Epithelial cell of prostate (primary cell): ENCODE measurements at places on chromosomes 1 and 21.

GRCh38 chr1:167452483-167452882 is 65.8 kb downstream of the CD247 start:
- DNase-seq: no peak

DNA sequence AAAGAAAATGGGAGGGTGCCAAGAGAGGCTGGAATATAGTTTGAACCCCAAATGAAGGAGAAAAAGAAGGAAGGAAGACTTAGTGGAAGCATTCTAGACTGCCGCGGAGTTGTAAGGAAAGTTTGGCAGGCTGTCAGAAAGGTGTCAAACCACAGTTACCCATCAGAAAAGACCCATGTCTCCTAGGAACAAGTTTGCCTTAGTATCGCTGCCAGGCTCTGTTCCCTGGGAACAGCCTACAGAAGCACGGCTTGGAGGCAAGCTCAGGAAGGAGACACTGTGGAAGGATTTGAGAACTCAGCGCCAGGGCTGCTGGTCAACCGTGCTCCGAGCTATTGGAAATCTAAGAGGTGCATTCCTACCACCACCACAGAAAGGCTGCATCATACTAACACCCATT is 197.4 kb downstream of the RRAGC start:
- no peak for DNase-seq

DNA sequence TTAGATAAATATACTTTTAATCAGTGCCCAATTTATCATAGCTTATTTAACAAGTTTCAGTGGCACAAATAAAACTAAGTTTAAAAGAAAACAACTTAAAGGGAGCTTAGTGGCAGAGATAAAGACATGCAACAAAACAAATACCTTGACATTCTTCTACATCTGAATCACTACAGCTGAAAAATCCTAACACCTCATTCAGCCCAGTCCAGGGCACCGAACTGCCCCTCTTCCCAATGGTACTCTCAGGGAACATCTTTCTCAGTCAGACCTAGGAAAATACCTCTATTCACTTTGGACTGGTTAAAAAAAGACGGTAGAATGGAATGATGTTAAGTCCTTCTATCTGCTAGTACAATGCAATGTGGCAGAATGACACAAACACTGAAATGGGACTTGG is 8.3 kb downstream of the OTUD7B start:
- DNase-seq: no peak

- no peak for DNase-seq
Observed at GRCh38 chr1:41503538-41504113, 19.1 kb upstream of the EDN2 start.

GRCh38 chr1:164587617-164588501 is 28.9 kb downstream of the PBX1 start:
- no peak for DNase-seq

- peak; percentile 24 for DNase-seq
Observed at GRCh38 chr21:33578959-33579542, 9.4 kb downstream of the DONSON start.

DNA sequence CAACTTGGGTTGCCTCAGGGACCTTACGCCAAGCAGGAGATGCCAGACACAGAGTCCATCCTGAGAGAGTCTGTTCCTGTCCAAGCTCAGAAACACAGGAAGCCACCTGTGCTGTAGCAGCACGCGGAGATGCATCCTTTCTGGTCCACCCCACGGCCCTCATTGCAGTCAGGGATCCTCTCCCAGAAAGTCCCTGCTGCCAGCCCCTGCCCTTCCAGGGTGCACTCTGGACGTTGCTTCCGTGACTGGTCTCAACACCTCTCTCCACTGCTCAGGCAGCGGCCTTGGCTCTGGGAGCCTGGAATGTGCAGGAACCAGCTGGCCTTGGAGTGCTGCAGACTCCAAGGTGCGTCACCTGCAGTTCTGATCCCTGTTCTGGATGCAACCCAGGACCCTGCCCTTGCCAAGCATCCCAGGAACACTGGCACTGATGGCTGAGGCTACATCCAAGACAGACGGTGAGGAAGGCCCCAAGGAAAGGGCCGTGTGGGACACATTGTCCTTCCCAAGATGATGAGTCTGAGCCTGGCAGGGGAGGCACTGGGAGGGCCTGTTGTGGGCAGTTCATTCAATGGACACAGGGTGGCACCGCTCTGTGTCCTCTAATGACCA is 21.7 kb upstream of the COL6A1 start:
- no peak for DNase-seq

DNA sequence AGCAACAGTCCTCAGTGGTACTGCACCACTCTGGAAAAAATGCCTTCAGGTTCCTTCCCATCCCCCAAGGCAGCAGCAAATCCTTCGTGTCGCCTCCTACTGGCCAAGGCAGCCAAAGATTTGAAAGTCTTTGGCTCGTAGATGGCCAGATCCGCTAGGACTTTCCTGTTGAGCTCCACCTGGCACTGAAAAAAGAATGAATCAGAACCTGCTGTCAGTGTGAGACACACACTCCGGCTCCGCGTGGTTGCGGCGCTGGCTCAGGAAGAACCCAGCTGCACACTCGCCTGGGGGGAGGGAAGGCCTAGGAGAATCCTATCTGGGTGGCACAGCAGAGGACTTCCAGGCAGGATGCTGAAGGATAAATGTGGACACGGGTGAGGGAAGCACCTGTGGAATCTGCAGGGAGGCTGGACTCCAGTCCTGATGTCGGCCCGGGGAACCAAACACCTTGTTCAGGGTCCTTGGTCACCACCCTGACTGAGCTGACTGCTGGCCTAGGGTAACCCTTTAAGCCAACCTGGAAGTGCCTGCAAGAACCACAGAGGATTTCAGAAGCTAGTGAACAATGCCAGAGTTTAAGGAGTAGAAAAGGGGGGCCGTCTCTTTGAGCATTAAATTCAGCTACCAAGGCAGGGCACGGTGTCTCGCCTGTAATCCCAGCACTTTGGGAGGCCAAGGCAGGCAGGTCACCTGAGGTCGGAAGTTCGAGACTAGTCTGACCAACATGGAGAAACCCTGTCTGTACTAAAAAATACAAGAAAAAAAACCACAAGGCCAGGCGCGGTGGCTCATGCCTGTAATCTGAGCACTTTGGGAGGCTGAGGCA is 3.2 kb upstream of the CCNL2 start:
- peak; percentile 61 for DNase-seq

GRCh38 chr1:161182214-161182613 is 4.9 kb upstream of the B4GALT3 start:
- no peak for DNase-seq

DNA sequence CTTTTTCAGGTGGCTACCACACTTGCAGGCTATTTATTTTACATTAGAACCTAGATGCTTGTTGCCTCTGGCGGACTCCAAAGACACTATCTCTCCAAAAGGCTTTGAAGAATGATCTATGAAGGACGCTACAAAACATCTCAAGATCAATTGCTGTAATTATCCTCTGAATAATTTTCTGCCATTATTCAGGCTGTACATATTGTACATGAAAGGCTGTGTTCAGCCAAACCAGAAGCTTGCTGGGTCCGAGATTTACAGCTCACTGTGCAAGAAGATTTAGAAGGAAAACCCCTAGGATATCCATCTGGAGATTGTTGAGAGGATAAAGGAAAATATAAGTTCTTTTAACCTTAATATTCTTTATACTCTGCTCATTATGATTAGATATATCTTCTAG is 523.6 kb upstream of the PLXNA2 start:
- DNase-seq: no peak

DNA sequence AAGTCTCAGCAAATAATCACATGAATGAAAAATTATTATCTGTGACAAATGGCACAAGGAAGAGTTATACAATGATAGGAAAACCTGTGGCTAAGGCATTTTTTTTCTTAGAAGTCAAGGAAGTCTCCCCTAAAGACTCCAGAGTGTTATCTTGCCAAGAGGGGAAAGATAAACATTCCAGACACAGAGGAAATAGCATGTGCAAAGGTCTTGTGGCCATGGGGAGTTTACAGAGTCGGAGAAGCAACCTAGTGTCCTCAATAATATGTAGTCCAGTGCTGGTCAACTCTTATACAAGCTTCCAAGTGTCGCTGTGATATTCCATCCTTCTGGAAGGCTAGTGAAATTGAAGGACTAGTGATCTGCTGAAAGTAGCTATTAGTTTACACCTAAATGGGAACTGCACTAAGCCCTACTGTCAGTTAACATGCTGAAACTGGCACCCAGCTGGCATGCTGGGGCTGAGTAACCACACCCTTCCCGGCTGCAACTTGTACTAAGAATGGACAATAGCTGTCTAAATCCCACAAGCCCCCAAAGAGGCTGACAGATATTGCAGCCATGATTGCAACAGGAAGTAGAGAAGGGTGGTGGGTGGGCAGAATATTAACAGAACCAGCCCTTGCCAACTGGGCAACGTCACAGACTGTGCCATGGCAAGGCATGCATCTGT is 11.5 kb upstream of the ATP1B1 start:
- no peak for DNase-seq

DNA sequence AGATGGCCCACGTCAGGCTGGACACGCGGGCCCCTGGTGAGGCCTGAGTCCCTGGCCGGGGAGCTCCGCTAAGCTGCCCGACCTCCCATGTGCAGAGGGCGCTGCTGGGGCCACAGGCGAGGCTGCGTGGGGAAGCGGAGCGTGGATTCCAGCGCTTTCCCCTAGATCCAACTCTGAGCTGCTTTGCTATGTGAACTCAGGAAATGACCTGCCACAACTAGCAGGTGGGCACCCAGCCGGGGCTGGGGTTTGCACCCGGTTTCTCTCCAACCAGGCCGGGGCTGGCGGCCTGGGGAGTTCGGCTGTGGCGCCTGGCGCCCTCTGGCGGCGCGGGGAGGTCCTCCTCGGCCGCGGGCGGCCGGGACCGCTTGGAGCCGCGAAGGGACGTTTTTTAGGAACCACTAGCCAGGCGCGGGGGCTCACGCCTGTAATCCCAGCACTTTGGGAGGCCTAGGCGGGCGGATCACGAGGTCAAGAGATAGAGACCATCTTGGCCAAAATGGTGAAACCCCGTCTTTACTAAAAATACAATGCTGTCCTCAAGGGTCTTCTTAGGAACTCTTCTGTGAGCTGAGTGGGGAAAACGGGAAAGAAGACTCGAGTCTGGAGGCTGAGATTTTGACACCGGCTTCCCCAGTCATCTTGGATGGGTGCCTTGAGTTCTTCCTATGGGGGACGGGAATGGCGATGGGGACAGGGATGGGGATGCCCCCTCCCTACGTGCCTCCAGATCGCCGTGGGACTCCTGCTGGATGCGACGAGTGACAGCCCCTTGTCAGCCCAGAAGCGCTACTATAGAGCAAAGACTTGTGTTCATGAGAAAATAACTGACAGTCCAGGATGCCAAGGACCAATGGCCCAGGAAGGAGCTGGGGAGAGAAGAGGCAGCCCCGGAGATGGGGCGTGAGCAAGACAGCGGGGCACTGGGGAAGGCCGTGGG is 12.6 kb downstream of the PYCR2 start:
- no peak for DNase-seq

DNA sequence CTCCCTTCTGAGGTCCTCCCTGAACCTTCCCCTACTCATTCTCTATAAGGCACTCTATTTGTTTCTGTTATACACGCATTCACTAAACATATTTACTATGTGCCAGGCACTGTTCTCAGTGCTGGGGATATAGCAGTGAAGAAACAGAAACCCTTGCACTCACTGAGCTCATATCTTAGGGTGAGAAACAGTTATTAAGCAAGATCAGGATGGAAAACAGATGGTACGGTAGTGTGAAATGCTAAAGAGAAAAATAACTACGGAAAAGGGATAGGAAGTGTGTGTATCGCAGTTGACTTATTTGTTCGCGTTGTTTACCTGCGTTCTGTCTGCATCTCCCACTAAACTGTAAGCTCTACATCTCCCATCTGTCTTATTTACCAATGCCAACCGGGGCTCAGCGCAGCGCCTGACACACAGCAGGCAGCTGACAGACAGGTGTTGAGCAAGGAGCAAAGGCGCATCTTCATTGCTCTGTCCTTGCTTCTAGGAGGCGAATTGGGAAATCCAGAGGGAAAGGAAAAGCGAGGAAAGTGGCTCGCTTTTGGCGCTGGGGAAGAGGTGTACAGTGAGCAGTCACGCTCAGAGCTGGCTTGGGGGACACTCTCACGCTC is 572 bp downstream of the CYB5RL start:
- no peak for DNase-seq

DNA sequence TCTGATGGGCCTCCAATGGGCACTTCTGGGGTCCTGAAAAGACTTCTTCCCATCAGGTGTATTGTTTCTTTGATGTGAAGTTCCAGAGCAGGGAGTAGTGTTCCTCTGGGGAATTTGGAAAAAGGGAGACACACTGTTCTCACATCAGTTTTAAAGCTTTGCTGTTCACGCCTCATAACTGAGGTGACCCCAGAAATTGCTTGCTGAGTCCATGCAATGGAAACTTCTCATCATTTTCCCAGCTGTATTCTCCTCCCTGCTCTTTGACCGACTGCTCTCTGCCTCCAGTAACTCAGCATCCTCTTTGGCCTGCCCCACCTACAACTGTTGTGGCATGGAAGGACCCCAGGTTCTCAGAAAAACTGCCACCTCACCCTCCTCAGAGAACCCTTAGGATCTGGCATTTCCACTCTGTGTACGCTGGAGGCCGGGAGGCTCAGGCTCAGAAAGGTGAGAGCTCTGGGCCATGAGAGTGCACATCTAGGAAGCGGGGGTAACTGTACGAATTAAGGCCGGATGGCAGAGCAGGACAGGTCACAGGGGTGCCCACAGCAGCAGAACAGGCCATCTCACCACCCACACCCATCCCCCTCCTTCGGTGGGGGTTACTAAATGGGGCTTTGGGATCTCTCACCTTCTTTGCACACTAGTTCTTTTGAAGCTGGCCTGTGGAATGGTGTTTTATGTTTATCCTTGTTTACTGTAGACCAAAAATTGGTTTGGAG is 51.2 kb downstream of the STX6 start:
- DNase-seq: no peak

DNA sequence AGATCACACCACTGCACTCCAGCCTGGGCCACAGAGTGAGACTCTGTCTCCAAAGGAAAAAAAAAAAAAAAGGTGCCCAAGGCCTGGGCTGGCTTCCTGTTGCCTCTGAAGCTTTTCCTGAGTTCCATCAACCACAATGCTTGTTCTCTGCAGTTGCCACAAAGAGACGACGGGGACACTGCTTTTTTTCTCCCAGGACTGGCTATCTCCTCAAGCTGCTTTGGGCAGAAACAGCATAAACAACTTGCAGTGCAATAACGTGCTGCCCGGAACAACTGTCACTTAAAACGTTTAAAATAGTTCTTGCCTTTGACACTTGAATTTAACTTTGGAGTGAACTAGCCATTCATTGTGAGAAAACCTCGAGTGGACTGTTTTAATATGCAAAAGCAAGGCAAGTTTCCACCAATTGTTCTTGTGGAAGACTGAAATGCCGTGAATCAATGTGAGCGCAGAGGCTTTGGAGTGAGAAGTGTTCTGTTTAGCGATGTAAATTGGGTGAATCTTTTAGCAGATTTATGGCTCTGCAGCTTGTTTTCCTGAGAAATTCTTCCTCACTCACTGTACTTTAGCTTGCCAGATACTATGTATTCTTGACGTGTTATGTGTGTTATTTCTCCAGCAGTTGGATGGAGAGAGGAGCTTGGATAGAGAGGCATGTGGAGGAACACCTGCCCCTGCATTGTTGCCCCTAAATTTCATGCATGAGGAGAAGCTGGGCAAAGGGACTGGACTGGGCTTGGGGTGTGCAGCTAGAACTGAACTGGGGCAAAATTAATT is 188.1 kb upstream of the KIAA0040 start:
- DNase-seq: no peak
